ENCODE measurements at places on chromosomes 1 and 21. TPM values are rescaled to one million over a fixed set of nuclear protein-coding genes. Genes with fewer than 3 reads are reported as not detected.

- H3K27ac ChIP-seq = no peak overlapping the region
- no peak overlapping the region for H3K4me3 ChIP-seq
- no peak for DNase-seq
- H3K4me1 ChIP-seq = peaks cover 14% of the 10 kb centered on the region
Measured at GRCh38 chr1:116889380-116889779, 20.3 kb upstream of the PTGFRN start.

Gene RIPPLY3
- total RNA-seq = 0.26 TPM

Gene KIAA1614
- 0.16 TPM for total RNA-seq

- H3K27ac ChIP-seq = no peak overlapping the region
- no peaks in the 10 kb centered on the region for H3K36me3 ChIP-seq
- H3K4me1 ChIP-seq = no peaks in the 10 kb centered on the region
- no peak for DNase-seq
- no peaks in the 10 kb centered on the region for H3K27me3 ChIP-seq
Measured at GRCh38 chr21:18298228-18298627, 53.6 kb downstream of the CHODL start.

DNA sequence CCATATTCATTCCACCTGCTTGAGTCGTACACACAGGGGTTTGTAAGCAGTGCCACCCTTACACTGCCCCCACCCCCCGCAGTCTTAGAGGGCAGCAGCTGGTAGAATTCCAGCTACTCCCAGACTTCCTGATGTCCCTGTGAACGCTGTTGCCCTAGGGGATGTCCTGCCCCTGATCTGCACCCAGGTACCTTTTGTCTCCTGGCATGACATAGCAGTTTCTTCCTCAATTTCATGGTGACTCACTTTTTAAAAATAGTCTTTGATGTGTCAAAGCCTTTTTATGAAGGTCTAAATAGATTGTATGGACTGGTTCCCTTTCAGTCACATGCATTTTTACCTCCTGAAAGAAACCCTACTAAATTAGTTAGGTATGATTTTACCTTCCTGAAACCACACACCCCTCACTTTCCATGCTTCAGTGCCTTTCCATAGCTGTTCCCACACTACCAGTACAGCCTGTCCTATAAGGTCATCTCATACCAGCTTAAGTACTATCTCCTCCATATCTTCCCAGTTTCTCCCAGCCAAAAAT lies 76.4 kb downstream of the ST3GAL3 start:
- peaks cover 26% of the 10 kb centered on the region for H3K36me3 ChIP-seq
- H3K4me3 ChIP-seq = no peak overlapping the region
- no peaks in the 10 kb centered on the region for H3K27me3 ChIP-seq

- DNase-seq = no peak
- peaks cover 41% of the 10 kb centered on the region for H3K4me1 ChIP-seq
- H3K27ac ChIP-seq = no peak overlapping the region
- peaks cover 65% of the 10 kb centered on the region for H3K36me3 ChIP-seq
- no peak overlapping the region for H3K4me3 ChIP-seq
- no peaks in the 10 kb centered on the region for H3K27me3 ChIP-seq
Measured at GRCh38 chr21:34850166-34850690, 181.4 kb downstream of the CLIC6 start.

DNA sequence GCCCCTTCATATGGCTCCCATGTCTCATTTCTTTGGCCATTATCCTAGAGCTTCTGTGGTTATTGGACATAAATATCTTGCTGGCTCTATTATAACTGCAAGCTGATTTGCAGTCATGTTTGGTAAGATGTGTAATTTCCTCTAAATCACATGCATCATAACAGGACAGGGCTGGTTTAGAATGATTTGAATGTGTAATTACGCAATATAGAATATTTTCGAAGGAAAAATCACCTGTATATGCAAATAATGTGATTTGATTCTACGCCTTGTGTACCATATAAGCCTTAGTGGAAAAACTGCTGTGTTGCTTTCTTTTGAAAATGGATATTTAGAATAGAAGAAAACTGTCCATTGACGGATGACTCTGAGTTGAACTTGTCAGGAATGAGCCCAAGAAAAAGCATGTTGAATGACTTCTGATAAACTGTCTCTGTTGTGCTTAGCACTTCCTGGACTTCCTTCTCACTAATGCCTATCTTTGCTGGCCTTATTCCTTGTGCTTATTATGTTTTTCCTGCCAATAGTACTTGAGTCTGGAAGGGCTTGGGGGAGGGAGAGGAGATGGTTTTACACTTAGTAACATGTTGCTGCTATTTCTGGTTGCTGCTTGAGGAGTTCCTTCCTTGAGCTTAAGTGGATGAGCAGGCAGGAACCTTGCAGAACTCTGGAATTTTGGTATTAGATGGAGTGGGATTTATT lies 6.5 kb downstream of the CACHD1 start:
- peaks cover 2% of the 10 kb centered on the region for H3K4me1 ChIP-seq
- no peaks in the 10 kb centered on the region for H3K36me3 ChIP-seq
- H3K27me3 ChIP-seq = peaks cover 37% of the 10 kb centered on the region
- no peak for DNase-seq
- no peak overlapping the region for H3K27ac ChIP-seq

Gene AQP10
- total RNA-seq = not detected

Gene GJA5
- not detected for total RNA-seq

GRCh38 chr21:23008601-23009202 lies 2010.5 kb downstream of the NCAM2 start:
- H3K4me1 ChIP-seq = no peaks in the 10 kb centered on the region
- H3K27me3 ChIP-seq = no peaks in the 10 kb centered on the region
- no peak overlapping the region for H3K4me3 ChIP-seq
- H3K27ac ChIP-seq = no peak overlapping the region

Gene SPRR2D
- not detected for total RNA-seq

DNA sequence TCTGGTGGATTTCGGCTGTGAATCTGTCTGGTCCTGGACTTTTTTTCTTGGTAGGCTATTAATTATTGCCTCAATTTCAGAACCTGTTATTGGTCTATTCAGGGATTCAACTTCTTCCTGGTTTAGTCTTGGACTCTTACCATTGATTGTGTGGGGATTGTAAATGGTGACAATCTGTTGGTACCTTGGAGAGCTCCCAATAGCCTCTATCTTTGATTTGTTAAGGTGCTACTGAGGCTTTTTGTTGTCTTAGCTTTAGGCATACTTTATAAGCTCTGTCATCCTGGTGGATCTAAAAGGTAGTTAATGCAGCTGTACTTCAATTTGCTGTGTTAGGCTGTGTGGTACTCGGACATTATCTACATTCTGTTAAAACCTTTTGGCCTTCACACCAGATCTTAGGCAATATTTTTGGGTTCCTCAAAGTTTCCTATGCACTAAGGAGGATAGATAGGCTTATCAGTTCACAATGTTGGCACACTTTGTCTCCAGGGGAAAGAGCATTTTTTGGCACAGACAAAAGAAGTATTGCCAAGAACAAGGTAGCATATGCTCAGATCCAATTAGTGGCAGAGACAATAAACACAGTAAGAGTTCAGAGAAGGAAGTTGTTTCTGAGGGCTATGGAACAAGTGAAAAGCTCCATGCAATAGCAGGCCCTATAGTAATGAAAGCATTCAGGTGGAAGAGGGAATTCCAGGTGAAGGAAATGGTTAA lies 230.4 kb downstream of the PDE4B start:
- H3K36me3 ChIP-seq = no peaks in the 10 kb centered on the region
- H3K27ac ChIP-seq = no peak overlapping the region

GRCh38 chr1:224582041-224582440 lies 34.1 kb upstream of the CNIH3 start:
- H3K4me3 ChIP-seq = no peak overlapping the region
- no peaks in the 10 kb centered on the region for H3K36me3 ChIP-seq
- peaks cover 22% of the 10 kb centered on the region for H3K27me3 ChIP-seq
- no peaks in the 10 kb centered on the region for H3K4me1 ChIP-seq
- H3K27ac ChIP-seq = no peak overlapping the region

Gene TPTE
- not detected for total RNA-seq

Gene RAB29
- total RNA-seq = 29.1 TPM

GRCh38 chr1:30991862-30992606 lies 73.5 kb downstream of the PUM1 start:
- no peaks in the 10 kb centered on the region for H3K27me3 ChIP-seq
- peak overlapping the region; percentile 36 for H3K27ac ChIP-seq
- peaks cover 45% of the 10 kb centered on the region for H3K4me1 ChIP-seq
- no peak overlapping the region for H3K4me3 ChIP-seq

- H3K36me3 ChIP-seq = no peaks in the 10 kb centered on the region
- H3K27me3 ChIP-seq = no peaks in the 10 kb centered on the region
- no peaks in the 10 kb centered on the region for H3K4me1 ChIP-seq
- H3K27ac ChIP-seq = no peak overlapping the region
Measured at GRCh38 chr1:223444411-223444810, 51.2 kb downstream of the CCDC185 start.

DNA sequence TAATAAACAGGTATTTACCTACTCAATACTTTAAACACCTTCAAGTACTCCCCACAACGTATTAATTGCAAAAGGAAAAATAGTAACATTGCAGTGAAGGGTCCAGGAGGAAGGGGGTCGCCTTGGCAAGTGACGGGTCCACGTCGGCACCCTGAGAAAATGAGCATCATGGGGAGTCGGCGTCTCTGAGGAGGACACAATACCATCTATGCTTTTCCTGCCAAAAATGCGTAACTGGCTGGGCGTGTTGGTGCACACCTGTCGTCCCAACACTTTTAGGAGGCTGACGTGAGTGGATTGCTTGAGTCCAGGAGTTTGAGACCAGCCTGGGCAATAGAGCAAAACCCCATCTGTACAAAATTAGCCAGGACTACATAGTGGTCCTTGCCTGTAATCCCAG lies 7.3 kb downstream of the FTCD start:
- no peaks in the 10 kb centered on the region for H3K27me3 ChIP-seq
- no peaks in the 10 kb centered on the region for H3K36me3 ChIP-seq
- no peak overlapping the region for H3K4me3 ChIP-seq
- DNase-seq = no peak

DNA sequence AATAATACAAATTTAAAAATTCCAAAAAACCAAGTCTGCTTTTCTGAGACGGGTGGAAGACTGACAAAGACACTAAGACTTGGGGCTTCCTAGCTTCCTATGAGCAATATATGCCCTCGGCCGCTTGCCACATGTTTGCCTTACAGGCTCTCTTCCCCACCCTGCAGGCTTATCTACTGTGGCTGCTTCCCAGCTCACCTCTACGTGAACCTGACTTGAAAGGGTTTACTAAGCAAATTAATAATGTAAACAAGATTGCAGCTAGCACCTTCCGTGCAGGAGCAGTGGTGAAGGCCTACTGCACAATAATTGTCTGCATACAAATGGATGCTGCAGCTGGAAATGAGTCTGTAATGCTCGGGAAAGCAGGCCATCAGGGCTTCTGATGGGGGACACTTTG lies 152.9 kb upstream of the DAB1 start:
- no peak for DNase-seq
- no peak overlapping the region for H3K27ac ChIP-seq
- H3K36me3 ChIP-seq = no peaks in the 10 kb centered on the region
- no peaks in the 10 kb centered on the region for H3K27me3 ChIP-seq
- no peaks in the 10 kb centered on the region for H3K4me1 ChIP-seq

Gene SLC44A3
- not detected for total RNA-seq

DNA sequence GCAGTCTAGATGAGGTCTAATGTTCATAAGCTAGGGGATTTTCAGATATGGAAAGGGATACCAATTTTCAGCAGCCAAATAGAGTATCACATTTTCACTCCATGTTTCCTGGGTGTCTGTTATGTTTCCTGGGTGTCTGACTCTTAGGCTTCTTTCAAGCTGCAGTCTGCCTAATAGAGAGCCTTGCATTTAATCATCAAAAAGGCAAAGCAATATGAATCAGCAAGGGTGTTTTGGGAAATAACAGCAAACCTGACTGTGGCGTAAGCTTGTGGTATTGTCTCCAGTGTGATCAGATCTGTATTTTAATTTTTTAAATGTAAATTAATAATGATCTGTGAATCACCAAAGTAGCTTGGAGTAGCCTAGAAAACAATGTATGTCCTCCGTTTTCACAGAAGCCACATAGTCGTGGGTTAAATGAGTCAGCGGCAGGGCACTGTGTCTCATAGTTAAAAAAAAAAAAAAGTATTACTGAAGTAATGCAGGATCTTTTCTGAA lies 10.4 kb downstream of the LGALS8 start:
- H3K27ac ChIP-seq = peak overlapping the region; percentile 90
- H3K4me1 ChIP-seq = peaks cover 35% of the 10 kb centered on the region
- DNase-seq = peak; percentile 68
- peak overlapping the region; percentile 50 for H3K4me3 ChIP-seq
- H3K36me3 ChIP-seq = peaks cover 57% of the 10 kb centered on the region

- no peaks in the 10 kb centered on the region for H3K36me3 ChIP-seq
- DNase-seq = no peak
- H3K4me1 ChIP-seq = peaks cover 20% of the 10 kb centered on the region
- peak overlapping the region; percentile 92 for H3K27ac ChIP-seq
- peak overlapping the region; percentile 91 for H3K4me3 ChIP-seq
Measured at GRCh38 chr1:16237343-16237830, 404 bp upstream of the CPLANE2 start.

Gene CR1L
- not detected for total RNA-seq

GRCh38 chr1:223289621-223290020 lies 74.4 kb downstream of the SUSD4 start:
- no peak for DNase-seq
- H3K27me3 ChIP-seq = no peaks in the 10 kb centered on the region
- H3K36me3 ChIP-seq = no peaks in the 10 kb centered on the region
- H3K4me3 ChIP-seq = no peak overlapping the region
- H3K4me1 ChIP-seq = no peaks in the 10 kb centered on the region

GRCh38 chr1:222865718-222866117 lies 50.9 kb downstream of the DISP1 start:
- DNase-seq = no peak
- no peaks in the 10 kb centered on the region for H3K27me3 ChIP-seq
- H3K27ac ChIP-seq = no peak overlapping the region
- H3K4me1 ChIP-seq = peaks cover 3% of the 10 kb centered on the region

Gene DMBX1
- total RNA-seq = not detected

- H3K36me3 ChIP-seq = no peaks in the 10 kb centered on the region
- DNase-seq = peak; percentile 73
- H3K27ac ChIP-seq = no peak overlapping the region
- peaks cover 17% of the 10 kb centered on the region for H3K4me1 ChIP-seq
- H3K27me3 ChIP-seq = peaks cover 57% of the 10 kb centered on the region
Measured at GRCh38 chr1:220873868-220874655, 5.2 kb upstream of the HLX start.

Gene CYP4B1
- total RNA-seq = not detected
